Ovary (tissue), 10 donors: ENCODE measurements at places on chromosomes 2 and 18. TPM values are rescaled to one million over a fixed set of nuclear protein-coding genes. Genes with fewer than 3 reads are reported as not detected.
A peak's percentile ranks its signal among the peaks of the same experiment; 100 is the strongest.

The SLC4A5 gene
- total RNA-seq, result 2.4 TPM

- H3K27me3 ChIP-seq, result no peaks in the 10 kb centered on the region
- H3K27ac ChIP-seq, result no peak overlapping the region
- H3K36me3 ChIP-seq, result no peaks in the 10 kb centered on the region
- no peak for DNase-seq
- no peaks in the 10 kb centered on the region for H3K4me1 ChIP-seq
- H3K4me3 ChIP-seq, result no peak overlapping the region
Observed at GRCh38 chr2:215356334-215356947, 44.6 kb downstream of the ATIC start.

DNA sequence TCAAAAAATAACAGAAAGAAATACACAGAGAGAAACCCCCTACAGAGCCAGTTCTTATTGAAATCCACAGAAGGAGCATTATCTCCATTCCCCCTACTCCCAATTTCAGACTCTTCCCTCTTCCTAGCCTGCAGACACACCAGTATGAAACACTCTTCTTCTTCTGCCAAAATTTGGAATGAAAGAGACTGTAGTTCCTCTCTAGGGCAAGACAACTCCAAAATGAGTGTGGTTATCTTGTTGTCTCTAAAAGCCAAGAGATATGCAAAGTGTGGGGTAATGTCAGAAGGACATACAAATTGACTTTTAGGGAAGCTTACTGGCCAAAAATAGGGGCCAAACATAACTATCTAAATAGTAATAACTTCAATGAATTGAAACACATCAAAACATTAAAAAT, 337.1 kb upstream of the SETBP1 start:
- no peak overlapping the region for H3K4me3 ChIP-seq
- no peaks in the 10 kb centered on the region for H3K27me3 ChIP-seq
- H3K4me1 ChIP-seq, result no peaks in the 10 kb centered on the region
- H3K36me3 ChIP-seq, result no peaks in the 10 kb centered on the region
- no peak for DNase-seq

GRCh38 chr2:185347445-185347844, 391.2 kb upstream of the FSIP2 start:
- H3K36me3 ChIP-seq, result no peaks in the 10 kb centered on the region
- no peak for DNase-seq
- H3K27ac ChIP-seq, result no peak overlapping the region
- H3K4me1 ChIP-seq, result no peaks in the 10 kb centered on the region
- no peak overlapping the region for H3K4me3 ChIP-seq
- H3K27me3 ChIP-seq, result no peaks in the 10 kb centered on the region

- H3K4me1 ChIP-seq, result no peaks in the 10 kb centered on the region
- peak; percentile 39 for DNase-seq
- no peak overlapping the region for H3K27ac ChIP-seq
Observed at GRCh38 chr2:187499941-187500532, 52.0 kb upstream of the CALCRL start.

GRCh38 chr18:54830866-54831265, 2.6 kb downstream of the RAB27B start:
- H3K4me1 ChIP-seq, result peaks cover 5% of the 10 kb centered on the region
- H3K36me3 ChIP-seq, result no peaks in the 10 kb centered on the region
- no peak overlapping the region for H3K27ac ChIP-seq
- no peaks in the 10 kb centered on the region for H3K27me3 ChIP-seq
- no peak for DNase-seq

The ASAP2 gene
- total RNA-seq, result 22.7 TPM

The PTPRN gene
- total RNA-seq, result 1.3 TPM

The MPPE1 gene
- 28.6 TPM for total RNA-seq

DNA sequence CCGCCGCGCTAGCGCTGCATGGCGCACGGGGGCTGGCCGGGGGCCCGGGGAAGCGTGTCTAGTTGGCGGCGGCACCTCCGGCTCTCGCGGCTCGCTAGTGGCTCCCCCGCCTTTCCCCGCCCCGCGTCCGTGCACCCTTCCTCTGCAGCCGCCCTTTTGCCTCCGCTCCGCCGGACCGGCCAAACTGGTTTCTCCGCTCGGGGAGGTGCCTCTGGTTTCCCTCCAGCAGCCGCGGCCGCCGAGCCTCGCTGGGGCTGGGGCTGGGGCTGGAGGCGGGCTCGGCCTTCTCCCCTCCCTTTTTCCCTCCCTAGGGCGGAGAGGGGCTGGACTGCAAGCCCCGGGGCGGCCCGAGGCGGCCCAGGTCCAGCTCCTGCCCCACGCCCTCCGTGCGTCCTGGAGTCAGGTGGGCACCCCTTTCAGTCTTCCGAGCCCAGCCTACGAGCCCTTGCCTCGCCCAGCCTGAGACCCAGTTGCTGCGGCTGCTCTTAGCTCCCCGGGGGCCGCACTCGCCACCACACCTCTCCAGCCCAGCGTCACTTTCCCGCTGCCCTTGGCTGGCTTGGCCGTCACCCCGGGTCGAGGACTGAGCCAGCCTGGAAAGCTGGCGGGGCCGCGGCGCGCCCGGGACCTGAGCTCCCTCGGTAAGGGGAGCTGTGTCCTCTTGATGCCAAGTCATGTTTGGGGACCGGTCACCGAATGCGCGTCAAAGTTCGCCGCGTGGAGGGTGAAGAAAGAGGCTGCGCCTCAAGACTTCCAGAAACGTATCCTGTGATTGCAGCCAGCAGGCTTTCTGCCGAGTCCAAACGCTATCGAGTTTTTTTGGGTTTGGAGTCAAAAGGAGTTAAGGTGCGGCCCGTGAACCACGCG, at the start of gene ATP8B1:
ATP8B1 (minus strand) TSS at position 213 of the 867 bp plus-strand sequence. CDS start 71,508 bp downstream, outside the sequence.
- H3K27ac ChIP-seq, result no peak within 1 kb of the TSS
- no peaks in the 10 kb centered on the region for H3K27me3 ChIP-seq
- H3K36me3 ChIP-seq, result no peaks in the 10 kb centered on the region
- peaks cover 8% of the 10 kb centered on the region for H3K4me1 ChIP-seq
- peak within 1 kb of the TSS; percentile 65 for H3K4me3 ChIP-seq

GRCh38 chr2:186690786-186691185, 3.1 kb upstream of the FAM171B start:
- H3K4me3 ChIP-seq, result no peak overlapping the region
- no peaks in the 10 kb centered on the region for H3K4me1 ChIP-seq
- no peak for DNase-seq
- no peaks in the 10 kb centered on the region for H3K36me3 ChIP-seq
- H3K27me3 ChIP-seq, result no peaks in the 10 kb centered on the region

DNA sequence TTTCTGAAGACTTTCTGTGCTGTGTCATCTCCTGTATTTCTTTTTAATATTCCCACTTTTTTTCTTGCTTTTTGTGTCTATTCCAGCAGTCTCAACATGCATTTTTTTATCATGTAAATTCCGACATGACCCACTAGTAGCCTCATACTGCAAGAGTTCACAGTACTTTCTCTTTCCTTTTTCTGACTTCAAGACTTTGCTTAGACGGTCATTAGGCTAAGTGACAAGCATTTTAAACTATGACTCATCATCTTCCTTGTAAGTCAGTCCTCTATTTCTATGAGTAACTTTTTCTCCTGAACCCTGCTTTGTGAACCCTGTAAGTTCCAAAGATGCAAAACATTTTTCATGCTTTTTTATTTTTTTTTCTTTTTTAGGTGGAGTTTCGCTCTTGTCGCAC, 381.2 kb downstream of the TXNL1 start:
- no peak overlapping the region for H3K27ac ChIP-seq
- no peaks in the 10 kb centered on the region for H3K4me1 ChIP-seq
- no peaks in the 10 kb centered on the region for H3K36me3 ChIP-seq
- no peaks in the 10 kb centered on the region for H3K27me3 ChIP-seq

The CDH20 gene
- 0.07 TPM for total RNA-seq

DNA sequence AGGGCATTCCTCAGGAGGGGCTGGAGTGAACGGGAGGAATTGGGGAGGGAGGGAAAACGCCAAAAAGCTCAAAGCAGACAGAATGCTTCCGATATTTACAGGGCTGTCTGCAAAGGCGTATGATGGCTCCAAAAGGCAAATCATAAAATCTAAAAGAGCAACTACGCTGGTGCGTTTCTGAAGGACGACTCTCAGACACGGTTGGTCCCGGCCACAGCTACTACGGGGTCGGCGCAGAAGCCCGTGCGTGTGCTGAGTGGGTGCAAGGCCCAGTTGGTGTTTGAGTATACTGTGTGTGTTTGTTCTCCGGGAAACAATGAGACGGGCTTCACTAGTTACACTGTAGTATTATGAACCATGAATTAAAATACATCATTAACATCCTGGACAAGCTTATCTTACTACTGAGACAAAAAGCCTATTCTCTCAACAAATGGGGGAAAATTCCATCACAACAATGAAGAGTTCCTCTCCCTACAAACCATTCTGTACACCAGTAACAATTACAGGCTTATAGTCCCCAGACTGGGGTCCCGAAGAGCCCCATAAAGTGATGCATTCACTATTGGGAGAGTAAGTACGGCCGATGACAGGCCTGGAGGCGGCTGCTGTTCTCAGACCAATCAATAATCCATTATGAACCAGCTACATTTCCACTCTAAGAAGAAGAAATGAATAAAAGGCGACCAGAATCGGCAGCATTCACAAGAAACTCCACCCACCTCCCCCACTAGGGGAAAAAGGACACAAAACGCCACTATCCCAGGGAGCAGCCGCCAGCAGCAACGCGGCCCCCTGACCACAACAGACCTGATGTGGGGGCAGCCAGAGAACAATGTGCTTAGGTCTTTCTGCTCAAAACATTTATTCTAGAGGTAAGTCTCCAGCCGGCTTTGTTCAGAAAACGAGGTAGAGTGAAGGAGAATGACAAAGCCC, 43.4 kb downstream of the ZNF516 start:
- no peaks in the 10 kb centered on the region for H3K27me3 ChIP-seq
- H3K4me3 ChIP-seq, result peak overlapping the region; percentile 53
- peak; percentile 20 for DNase-seq
- H3K27ac ChIP-seq, result peak overlapping the region; percentile 72
- peaks cover 34% of the 10 kb centered on the region for H3K4me1 ChIP-seq

- H3K4me1 ChIP-seq, result peaks cover 9% of the 10 kb centered on the region
- DNase-seq, result no peak
- H3K27me3 ChIP-seq, result no peaks in the 10 kb centered on the region
- no peak overlapping the region for H3K27ac ChIP-seq
- no peaks in the 10 kb centered on the region for H3K36me3 ChIP-seq
Observed at GRCh38 chr18:10053861-10054260, 140.0 kb downstream of the VAPA start.

DNA sequence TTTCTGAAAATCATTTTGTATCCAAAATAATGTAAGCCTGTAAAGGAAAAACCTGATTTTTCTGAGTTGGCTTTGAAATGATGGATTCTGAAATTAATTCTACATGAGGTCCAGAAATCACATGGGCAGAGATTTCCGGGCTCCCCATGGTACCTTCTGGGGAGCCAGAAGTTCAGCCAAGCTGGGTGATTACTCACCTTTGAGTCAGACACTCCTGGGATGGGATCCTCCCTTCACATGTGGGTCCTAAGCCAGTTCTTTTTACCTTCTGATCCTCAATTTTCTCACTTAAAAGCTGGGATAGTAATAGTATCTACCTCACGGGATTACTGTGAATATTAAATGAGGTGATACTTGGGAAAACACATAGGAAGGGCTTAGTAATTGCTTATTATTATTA, 179.8 kb upstream of the EPAS1 start:
- no peak overlapping the region for H3K4me3 ChIP-seq
- H3K27ac ChIP-seq, result no peak overlapping the region
- DNase-seq, result no peak
- H3K4me1 ChIP-seq, result peaks cover 3% of the 10 kb centered on the region
- no peaks in the 10 kb centered on the region for H3K27me3 ChIP-seq

GRCh38 chr18:3906116-3906750, 456.3 kb downstream of the TGIF1 start:
- H3K4me1 ChIP-seq, result no peaks in the 10 kb centered on the region
- no peak overlapping the region for H3K4me3 ChIP-seq
- DNase-seq, result no peak
- no peak overlapping the region for H3K27ac ChIP-seq
- no peaks in the 10 kb centered on the region for H3K27me3 ChIP-seq
